ENCODE measurements at places on chromosomes 5 and 9.

DNA sequence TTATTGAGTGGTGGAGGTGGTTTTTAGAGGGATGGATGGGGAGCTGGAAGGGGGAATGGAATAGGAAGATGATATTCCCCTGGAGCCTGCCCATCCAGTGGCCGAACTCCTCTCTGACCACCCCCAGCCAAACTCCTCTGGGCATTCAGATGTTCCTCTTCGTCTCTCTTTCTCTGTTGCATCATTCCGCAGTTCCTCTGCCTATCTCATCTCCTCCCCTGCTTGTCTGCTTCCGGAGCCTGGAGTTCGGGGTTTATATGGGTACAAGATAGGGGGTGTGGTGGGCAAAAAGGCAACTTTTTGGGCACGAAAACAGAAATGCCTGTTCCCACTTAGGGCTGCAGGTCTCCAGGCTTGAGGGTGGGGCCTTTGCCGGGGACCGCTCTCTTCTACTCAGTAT is 12.2 kb upstream of the CDK5RAP2 start:
- no peak for DNase-seq

GRCh38 chr9:37004424-37004935 is 29.6 kb downstream of the PAX5 start:
- DNase-seq: no peak

GRCh38 chr5:67792891-67793290 is 422.7 kb upstream of the PIK3R1 start:
- DNase-seq: no peak

- DNase-seq: no peak
These were observed 50.6 kb downstream of the MARCHF11 start for GRCh38 chr5:16128944-16129343.

DNA sequence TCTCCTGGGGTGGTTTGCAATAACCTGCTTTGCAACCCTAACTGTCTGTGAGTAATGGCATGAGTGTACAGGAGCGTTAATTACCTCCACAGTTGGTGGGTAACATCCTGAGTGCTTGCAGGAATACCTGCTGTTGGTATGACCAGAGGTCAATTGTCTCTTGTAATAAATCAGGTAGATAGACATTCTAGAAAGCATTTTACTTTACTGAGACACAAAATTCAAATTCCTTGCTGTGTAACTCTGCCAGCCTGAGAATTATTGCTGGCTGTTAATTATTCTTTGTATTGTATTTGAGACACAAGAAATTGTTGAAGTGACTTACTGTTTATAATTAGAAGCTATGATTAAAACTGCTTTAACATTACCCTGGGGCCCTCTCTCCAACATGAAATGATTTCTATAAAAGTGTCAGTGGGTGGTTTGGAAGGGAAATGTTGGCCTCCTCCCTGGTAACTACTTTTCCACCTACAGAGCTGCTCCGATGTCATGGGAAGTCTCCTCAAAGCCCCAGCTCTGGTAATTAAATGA is 150.8 kb upstream of the ADCY2 start:
- DNase-seq: no peak

DNA sequence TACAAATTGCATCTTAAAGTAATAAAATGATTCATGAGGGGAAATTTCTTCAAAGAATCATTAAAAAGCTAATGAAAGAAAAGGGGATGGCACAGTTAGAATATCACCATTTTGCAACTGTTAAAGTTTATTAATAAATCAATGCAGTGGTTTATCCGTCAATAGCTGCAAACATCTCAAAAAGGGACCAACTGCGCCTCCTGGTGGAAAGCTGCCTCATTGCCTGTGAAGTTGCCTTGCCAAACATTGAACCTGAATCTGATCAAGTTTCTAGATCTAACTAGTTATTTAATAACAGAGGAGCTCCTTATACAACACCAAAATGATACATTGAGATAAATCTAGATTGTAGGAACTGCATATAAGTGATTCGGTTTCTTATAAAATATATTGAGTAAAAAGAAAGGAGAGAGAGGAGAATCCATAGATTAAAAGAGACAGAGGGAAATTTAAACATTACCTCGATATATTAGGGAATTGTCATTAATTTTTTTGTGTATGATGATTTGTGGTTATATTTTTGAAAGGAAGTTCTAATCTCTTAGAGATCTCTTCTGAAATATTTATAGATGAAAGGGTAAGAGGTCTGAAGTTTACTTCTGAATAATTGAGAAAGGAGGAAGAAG is 6.9 kb upstream of the NDUFB6 start:
- peak; percentile 70 for DNase-seq

DNA sequence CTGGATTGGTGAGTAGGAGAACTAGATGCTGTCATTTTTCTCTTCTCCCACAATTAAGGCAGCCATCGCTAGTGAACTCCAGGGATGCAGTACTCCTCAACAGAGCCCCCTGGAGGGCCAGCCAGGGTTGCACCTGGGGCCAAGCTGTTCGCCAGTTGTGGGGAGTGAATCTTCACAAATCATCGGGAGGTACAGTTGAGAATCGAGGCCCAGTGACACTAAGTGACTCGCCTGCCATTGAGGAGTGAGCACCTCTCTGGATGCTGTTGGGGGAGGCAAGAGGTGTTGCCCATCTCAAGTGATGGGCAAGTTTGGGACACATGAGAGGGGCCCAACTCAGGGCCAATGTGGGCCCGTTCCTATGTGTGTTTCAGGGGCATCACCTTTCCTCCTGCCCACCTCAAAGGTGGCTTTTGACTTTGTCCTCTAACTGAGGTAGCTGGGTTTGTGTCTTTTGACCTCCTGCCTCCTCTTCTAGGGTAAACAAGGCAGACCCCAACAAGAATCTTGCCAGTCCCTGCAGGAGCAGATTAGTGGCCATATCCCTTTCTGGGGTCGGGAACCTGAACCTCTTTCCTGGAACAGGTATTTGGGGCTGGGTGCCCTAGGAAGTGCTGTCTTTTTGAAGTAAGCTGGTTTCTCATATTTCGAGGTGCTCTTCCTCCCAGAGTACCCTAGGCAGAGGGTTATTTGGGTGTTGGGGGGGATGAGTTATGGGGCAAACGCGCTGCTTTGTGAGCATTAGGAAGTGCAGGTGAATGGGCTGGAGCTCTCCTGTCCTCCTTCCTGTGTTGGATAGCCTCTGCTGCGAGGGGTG is 181.2 kb downstream of the MACROH2A1 start:
- no peak for DNase-seq

DNA sequence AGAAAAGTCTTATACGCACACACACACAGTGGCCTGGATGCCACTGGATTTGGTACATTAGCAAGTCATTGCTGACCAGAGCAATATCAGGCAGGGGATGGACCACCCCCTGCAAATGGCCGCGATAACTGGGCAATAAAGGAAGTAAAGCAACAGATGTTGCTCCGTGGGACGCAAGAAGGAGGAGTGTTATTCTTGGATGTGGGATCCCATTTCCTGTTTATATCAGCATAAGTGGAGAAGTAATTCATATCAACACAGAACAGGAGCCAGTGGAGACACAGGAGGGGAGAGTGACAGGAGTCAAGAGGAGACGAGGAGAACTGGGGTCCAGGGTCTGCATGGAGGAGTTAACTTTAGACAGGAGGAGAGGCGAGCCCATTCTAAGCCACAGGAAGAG is 18.4 kb downstream of the RUFY1 start:
- no peak for DNase-seq

GRCh38 chr9:76738402-76738801 is 25.8 kb upstream of the PCA3 start:
- peak; percentile 74 for DNase-seq

DNA sequence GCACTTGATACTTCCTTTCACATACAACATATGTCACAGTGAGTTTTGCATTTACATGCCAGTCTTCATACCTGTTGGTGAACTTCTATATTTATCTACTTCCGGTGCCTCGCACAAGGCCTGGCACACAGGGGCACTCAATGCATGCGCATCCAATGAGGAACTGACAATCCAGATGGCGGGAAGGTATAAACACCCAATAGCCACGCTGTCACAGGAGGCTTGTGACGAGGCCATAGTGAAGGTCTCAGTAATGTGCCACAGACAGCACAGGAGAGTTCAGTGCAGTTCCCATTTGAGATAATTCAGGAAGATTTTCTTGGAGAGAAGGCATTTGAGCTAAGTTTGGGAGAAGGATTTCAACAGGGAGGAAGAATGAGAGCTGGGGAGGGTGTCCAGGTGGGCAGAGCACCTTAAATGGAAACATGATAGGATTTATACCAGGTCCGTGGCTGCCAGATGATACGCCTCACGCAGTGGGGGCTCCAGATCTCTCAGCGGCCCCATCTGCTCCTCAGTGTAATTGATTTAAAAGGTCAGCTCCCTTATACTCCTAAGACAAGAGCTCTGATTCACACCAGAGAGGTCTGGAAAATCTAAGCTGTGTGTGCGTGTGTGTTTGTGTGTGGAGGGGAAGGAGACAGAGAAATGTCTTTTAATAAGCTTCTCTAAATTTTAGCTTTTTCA is 206.2 kb downstream of the DCP2 start:
- no peak for DNase-seq

GRCh38 chr5:174953871-174954270 is 229.5 kb downstream of the MSX2 start:
- no peak for DNase-seq

DNA sequence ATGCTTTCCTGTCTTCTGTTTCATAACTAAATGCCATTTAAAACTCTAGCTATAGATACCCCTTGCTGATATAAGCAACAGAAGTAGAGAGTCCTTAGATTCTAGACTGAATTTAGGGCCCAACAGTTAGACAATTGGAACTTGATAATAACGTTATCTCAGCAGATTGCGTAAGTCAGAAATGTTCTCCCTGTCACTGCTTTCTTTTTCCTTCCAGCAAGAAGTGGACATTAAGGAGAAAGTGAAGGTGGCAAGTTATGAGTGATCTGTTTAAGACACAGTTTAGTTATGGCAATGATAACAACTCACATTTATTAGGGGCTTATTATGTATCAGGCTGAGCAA is 6.9 kb upstream of the GLIS3 start:
- DNase-seq: no peak

Measured in NCI-H1417 (cell line).